T-cell (primary cell): ENCODE measurements at places on chromosomes 13 and 19.

- DNase-seq = no peak
These were observed 103.9 kb downstream of the LMO7 start for GRCh38 chr13:75740031-75740430.

DNA sequence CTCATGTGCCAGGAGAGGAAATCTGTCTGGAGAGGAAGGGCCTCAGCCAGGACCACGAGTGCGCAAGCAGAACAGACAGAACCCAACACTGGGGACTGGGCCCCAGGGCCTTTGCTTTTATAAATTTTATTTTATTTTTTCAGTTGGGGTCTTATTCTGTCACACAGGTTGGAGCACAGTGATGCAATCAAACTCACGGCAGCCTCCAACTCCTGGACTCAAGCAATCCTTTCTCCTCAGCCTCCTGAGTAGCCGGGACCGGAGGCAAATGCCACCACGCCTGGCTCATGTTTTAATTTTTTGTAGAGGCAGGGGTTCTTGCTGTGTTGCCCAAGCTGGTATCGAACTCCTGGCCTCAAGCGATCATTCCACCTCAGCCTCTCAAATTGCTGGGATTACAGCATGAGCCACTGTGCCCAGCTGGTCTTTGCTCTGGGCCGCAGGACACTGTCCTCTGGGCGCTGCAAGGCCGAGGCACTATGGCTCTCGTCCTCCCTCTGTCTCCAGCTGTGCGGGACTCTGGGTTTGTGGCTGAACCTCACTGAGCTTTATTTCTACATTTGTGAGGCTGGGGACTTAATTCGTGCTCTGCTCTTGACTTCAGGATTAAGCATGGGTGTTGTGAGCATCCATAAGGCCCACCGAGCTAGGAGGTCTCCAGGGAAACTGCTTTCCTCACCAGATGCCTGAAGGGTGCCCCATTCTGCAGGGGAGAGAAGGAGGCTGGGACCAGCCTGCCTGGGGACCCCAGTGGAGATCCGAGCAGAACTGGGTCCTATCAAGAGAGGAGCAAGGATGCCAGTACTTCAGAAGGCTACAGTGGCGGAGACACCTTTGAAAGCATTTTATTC lies 144.2 kb upstream of the VSTM2B start:
- DNase-seq = no peak

GRCh38 chr19:58474291-58474996 lies 1.7 kb upstream of the ZNF446 start:
- no peak for DNase-seq

DNA sequence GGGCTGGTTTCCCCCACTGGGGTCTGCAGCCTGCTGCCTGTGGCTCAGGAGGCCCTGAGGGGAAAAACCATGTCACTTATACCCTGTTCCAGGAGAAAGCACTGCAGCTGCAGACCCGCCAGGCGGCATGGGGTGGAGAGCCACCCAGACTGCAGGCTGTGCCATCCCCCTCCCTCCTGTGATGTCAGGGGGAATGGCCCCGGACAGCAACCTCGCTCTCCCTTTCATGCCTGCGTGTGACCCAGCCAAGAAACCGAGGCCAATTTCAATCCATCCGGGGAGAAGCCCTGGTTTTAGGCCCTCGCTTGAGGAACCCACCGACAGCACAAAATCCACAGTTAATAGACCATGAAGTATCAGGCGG lies 37.2 kb upstream of the MATK start:
- DNase-seq = no peak

DNA sequence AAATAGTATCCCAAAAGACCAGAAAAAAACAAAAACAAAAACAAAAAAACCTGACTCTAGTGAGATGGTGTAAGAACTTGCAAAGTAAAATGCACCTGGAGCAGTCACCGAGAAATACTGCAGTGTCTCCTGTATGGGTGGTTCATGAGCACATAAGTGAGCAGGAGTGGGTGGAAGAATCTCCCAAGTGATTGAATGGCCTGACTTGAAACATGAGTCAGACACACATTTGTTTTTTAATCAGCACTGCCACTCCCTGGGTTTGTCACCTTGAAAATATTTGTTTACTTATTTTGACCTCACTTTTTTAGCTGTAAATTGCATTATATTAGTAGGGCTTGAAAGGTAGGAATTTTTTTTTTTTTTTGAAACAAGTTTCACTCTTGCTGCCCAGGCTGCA lies 2.0 kb downstream of the ZNF431 start:
- DNase-seq = no peak

- no peak for DNase-seq
These were observed 2.2 kb upstream of the TBXA2R start for GRCh38 chr19:3608750-3609322.

DNA sequence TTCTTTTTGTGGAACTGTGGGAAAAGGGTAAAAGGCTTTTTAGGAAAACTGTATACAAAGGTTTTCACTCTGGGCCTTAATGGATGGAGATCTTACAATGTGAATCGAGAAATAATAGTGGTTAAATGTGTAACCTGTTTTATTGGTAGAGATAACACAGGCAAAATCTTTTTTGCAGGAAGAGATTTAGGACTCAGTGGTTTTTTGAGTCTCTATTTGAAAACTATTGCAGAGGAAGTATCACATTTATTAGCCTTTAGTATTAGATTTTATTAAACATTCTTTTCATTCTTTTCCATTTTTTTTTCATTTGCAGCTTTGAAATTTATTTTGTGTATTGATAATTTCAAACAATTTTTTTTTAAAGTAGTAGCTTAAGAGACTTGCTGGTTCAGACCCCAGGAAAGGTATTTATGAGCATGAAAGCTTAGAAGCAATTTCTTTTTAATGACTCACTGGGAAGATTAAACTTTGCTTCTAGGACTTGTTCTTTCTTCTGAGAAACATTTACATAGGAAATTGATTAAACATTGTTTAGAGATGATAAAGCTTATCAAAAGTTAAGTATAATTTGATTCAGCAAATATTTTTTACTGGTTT lies 10.5 kb downstream of the KLF5 start:
- no peak for DNase-seq

- DNase-seq = no peak
These were observed 38.1 kb upstream of the MED4 start for GRCh38 chr13:48132961-48133360.

DNA sequence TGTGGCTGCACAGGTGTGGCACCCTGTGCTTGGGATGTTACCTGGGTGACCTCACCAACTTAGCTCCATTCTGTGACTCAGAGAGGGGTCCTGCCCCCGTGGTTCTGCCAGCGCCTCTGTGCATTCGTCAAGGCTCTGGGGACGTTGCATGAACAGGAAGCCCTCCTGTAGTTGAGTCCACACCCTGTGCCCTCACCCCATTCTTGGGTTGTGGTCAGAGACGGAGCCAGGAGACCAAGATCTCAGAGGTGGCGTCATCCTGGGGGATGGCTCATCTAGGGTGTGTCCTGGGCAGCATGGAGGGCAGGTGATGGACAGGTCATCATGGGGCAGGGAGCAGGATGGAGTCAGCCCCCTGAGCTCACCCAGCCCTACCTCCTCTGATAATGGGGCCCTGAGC lies 2.5 kb downstream of the COX6B2 start:
- DNase-seq = no peak

GRCh38 chr19:18269070-18269723 lies 5.1 kb downstream of the IQCN start:
- DNase-seq = no peak

DNA sequence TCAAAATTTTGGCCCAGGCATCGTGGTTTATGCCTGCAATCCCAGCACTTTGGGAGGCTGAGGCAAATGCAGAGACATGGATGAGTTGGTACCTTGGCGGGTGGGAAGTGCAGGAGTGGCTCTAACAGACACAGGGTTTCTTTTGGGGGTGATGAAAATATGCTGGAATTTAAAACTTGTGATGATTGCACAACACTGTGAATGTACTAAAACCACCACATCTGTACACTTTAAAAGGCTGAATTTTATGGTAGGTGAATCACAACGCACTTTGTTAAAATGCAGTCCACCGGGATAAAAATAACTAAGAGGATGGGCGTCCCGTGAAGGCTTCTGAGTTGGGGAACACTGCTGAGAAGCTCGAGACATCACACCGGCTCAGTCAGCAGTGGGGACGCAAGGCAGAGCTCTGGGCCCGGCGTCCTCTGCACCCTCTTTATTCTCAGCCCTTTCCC lies 47.1 kb downstream of the MLLT1 start:
- no peak for DNase-seq

GRCh38 chr13:64755961-64756360 lies 2474.2 kb downstream of the PCDH9 start:
- no peak for DNase-seq

DNA sequence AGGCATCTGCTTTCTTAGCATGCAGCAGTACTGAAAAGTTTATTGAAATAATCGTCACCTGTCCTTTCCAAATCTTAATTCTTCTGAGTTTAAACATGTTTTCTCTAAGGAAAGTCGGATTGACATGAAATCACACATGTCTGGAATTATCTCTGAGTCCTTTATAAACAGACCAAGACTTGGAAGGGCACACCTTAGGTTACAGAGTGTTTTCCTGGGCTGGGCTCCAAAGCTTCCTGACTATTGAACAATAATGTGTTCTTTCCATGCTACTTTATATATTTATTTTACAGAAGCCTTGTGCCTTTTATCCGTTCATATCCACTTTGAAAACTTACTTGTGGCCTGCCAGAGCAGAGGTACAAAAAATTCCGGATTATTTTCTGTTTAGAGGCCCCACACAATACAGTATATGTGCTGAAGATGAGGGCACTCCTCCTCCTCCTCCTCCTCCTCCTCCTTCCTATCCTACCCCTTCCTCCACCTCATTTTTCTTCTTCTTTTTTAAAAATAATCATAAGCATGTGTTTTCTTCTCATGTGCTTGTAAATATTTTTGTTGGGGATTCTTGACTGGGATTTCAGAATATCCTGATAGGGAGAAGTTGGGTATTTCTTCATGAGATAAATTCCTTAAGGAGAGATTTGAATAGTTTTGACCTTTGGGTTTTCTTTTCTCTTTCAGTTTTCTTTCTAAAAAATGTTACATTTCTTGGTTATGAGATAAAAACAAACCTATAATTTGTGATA lies 52.3 kb downstream of the LRCH1 start:
- DNase-seq = no peak

DNA sequence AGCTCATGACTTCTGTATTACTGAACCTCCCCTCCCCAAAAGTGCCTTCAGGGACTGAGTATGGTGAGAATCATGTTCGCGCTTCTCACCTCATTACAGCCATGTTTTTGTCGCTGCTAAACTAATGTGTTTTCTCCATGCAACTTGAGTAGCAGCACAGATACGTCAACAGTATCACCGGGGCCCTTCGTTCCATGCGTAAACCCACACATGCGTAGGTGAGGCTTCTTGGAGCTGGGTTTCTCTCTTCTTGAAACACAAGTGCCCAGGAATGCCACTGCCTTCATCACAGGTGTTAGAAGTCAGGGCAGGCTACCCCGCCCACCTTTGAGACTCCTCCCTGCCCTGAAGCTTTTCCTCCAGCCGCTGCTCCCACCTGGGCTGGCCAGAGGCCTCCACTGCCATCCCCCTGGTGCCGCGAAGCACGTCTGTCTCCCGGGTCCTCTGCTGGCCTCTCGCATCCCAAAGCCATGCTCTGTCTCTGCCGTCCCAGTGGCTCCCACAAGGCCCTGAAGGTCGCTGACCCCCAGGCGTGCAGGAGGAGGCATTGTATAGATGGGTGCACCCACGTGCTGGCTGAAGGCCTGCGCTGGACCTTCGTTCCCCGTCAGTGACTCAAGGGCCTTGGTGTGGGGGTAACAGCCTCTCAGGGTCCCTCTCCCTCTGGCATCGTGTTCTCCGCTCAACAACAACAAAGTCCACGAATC lies 135.3 kb upstream of the MCF2L start:
- DNase-seq = no peak

DNA sequence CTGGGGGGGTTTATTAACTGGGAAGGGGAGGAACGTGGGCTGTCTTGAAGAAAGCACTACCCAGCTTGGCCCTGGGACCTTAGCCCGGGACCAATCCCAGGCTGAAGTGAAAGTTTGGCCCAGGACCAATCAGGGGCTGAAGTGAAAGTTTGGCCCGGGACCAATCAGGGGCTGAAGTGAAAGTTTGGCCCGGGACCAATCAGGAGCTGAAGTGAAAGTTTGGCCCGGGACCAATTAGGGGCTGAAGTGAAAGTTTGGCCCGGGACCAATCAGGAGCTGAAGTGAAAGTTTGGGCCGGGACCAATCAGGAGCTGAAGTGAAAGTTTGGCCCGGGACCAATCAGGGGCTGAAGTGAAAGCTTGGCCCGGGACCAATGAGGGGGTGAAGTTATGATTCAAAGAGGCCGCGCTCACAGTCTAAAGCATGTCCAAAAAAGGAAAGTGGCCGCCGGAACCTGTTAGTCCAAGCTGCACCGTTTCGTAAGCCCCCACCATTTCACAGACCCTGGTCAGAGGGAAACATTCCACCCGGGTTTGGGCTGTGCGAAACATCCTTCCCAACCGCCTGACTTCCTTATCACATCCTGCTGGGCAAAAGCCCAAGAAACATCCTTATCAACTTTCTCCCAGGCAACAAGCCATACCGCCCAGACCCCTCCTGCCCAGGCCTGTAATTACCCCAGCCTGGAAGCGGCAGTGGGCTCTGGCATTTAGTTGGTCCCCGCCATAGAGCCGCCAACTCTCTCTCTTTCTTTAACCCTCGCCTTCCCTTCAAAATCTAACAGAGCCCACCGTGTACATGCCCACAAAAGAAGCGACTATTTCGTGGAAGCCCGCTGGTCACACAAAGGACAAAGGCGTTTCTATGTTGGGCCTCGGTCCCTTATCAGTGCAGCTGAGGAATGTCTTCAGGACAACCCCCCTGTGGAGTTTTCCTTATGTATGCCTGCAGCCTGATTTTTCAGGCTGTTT lies 1.1 kb downstream of the ZNF850 start:
- DNase-seq = no peak

GRCh38 chr19:48454150-48454730 lies 1.1 kb upstream of the KCNJ14 start:
- DNase-seq = no peak

GRCh38 chr19:7701049-7701653 lies 780 bp downstream of the FCER2 start:
- DNase-seq = no peak

- DNase-seq = no peak
These were observed 324.0 kb downstream of the FOXO1 start for GRCh38 chr13:40342461-40342860.
